ENCODE measurements at places on chromosomes 13 and 19.

GRCh38 chr19:927351-927779 is 1.5 kb downstream of the ARID3A start:
- no peak for DNase-seq

DNA sequence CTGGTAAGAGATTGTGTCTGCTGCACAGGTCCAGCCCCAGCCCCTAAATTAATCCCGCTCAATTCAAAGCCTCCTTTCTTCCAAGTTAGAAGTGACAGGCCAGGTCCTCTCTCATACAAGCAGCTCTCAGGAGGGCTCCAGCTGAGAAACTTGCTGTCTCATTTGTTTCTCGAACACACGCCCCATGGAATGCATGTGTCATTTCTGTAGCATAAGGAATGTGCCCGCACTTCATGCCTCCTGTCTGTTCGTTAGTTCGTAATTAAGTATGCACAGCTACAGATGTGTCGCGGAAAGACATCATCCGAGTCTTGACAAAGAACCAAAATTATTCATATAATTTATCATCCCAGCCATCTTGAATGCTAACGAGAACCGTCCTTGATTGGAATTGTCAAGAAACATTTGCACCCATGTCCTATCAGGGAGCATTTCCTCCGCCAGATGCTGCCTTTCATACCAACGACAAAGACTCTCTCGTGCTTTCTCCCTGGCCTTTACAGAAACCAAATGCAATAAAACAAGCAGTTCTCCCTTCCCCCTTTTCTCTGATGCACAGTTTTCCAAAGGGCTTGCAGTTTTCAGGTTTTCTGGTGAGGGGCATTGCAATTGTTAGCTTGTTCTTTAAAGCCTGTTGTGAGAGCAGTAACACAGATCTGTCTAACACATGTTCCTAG is 133.5 kb downstream of the UQCRFS1 start:
- DNase-seq, result no peak

DNA sequence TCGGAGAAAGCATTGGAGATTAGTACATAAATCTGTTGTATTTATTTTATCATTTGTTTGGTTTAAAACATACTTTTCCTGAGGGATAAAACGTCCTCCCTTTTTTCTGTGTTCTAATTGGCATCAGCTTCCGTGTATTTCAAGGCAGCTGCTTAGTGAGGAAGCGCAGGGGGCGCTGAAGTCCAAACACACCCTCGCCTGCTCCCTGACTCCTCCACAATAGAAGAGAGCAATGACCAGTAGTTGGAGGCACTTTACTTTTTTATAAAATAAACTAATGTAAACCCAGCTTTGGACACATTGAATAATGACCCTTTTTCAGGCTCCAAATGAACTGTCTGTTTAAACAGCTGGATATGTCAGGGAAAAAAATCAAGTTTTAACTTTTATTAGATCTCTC is 79.9 kb downstream of the RNASEH2B start:
- no peak for DNase-seq

GRCh38 chr13:79988573-79988972 is 352.4 kb downstream of the SPRY2 start:
- DNase-seq, result no peak

GRCh38 chr13:65260946-65261891 is 1968.9 kb downstream of the PCDH9 start:
- no peak for DNase-seq

Data from HT-29 (cell line).